Caco-2 (cell line): ENCODE measurements at places on chromosomes 4 and X. TPM values are rescaled to one million over a fixed set of nuclear protein-coding genes. Genes with fewer than 3 reads are reported as not detected.

DNA sequence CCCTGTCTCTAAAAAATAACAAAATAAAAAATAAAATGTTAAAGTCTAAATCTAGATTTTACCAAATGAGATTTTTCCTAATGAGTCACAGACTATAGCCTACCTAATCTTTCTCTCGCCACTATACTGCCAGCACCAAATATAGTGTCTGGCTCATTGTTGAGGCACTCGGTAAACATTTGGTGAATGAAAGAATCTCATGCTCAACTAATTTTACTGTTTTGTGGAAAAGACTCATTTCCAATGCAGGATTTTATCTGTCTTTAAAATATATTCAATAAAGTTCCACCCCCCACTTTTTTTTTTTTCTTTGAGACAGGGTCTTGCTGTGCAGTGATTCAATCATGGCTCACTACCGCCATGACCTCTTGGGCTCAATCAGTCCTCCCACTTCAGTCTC is 71.5 kb downstream of the PLS3 start:
- DNase-seq = no peak

GRCh38 chr4:99383833-99384392 is 31.4 kb upstream of the ADH1C start:
- no peak for DNase-seq

- DNase-seq = no peak
These were observed 505.0 kb downstream of the BCOR start for GRCh38 chrX:39592776-39593175.

- DNase-seq = no peak
These were observed 313.8 kb upstream of the TEX13C start for GRCh38 chrX:125005863-125006262.

DNA sequence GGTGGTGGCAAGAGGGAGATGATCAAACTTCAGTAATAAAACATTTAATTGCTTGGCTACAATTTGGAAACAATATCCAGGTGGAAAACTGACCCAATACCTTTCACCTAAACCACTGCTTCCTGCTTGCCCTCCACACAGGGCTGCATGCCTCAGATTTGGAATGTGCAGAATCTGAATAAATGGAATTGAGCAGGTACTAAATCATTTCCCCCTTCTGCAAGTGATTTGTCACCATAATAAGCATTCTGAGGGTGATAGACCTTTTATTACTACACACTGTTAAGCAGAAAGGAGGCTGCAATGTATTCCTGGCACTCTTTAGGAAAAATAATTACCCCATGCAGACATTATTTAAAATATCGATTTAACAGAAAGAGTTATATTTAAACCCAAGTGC is 291.8 kb downstream of the IDS start:
- DNase-seq = no peak

- DNase-seq = no peak
These were observed 259.8 kb downstream of the ARHGAP10 start for GRCh38 chr4:147991543-147992283.

DNA sequence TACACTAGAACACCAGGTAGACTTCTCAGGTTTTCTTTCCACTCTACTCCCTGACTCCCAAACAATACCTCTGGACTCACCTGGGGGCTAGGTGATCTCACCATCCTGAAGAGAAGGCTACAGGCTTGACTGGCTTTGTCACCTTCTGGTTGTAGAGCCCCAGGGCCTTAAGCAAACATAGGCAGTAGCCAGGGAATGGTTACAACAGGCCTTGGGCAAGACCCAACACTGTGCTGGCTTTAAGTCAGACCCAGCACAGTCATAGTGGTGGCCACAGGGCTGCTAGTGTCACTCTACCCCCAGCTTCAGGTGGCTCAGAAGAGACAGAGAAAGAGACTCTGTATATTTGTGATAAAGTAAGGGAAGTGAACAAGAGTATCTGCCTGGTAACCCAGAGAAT is 118.1 kb upstream of the EMCN start:
- DNase-seq = no peak

- DNase-seq = no peak
These were observed 7.7 kb upstream of the WDR13 start for GRCh38 chrX:48589482-48590162.

- no peak for DNase-seq
These were observed 253.1 kb upstream of the RPS6KA3 start for GRCh38 chrX:20519826-20520225.

DNA sequence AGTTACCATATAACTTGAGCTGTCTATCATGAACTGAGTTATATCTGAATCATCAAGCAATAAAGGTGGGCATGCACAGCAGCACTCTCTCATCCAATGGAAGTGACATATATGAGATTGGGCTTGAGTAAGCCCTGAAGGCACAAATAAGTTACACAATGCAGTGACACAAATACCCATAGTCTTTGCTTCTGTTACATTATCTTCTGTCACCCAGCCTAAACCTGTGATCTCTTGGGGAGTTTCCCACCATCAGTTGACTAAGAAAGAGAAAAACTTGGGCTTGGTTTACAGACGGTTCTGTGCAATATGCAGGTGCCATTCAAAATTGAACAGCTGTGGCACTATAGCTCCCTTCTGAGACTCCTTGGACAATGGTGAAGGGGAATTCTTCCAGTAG is 138.8 kb upstream of the IL15 start:
- no peak for DNase-seq

GRCh38 chrX:18898492-18898891 is 85.4 kb downstream of the PHKA2 start:
- DNase-seq = no peak

- DNase-seq = peak; percentile 31
These were observed 816 bp downstream of the EREG start for GRCh38 chr4:74365761-74366160.

DNA sequence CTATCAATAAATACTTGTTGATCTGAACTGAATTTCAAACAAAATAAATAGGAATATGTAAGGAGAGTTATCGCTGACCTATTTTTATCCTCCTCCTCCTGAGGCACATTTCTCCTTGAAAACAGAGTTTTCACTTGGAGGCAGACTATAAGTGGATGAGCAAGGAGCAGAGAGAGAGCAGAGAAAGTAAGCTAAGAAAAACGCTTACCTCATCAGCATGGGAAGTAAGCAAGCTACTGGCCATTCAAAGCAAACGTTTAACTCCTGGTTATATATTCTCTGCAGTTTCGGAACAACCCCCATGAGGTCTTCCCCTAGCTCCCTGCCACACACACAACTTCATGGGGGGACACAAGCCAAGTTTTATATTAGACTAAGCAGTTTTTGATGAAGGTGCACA is 13.2 kb downstream of the ZDHHC9 start:
- DNase-seq = no peak

- no peak for DNase-seq
These were observed 66.5 kb downstream of the EFNB1 start for GRCh38 chrX:68895341-68895755.

GRCh38 chr4:180751009-180751408 is 1492.2 kb upstream of the TENM3 start:
- DNase-seq = no peak

GRCh38 chr4:76802236-76803021 is 95.5 kb downstream of the SOWAHB start:
- no peak for DNase-seq

DNA sequence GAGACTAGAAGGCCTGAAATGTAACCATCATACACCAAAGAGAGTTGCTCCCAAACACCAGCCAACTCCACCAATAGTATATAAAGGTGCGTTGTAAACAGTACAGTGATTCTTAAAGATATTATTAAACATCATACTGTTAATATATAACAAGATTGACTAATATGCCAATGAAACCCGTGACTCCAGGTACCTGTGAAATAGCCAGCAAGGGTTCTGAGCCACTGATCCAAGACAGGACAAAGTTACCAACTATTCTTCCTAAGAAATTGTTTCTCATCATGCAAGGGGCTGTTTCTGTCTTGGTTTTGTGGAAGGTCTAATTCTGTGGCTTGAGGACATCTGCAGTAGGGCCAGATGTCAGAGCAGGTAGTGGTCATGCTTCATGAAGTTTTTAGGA is 47.2 kb downstream of the FHL1 start:
- DNase-seq = no peak

GRCh38 chr4:28436191-28437080 is 1575.8 kb downstream of the STIM2 start:
- DNase-seq = peak; percentile 76

DNA sequence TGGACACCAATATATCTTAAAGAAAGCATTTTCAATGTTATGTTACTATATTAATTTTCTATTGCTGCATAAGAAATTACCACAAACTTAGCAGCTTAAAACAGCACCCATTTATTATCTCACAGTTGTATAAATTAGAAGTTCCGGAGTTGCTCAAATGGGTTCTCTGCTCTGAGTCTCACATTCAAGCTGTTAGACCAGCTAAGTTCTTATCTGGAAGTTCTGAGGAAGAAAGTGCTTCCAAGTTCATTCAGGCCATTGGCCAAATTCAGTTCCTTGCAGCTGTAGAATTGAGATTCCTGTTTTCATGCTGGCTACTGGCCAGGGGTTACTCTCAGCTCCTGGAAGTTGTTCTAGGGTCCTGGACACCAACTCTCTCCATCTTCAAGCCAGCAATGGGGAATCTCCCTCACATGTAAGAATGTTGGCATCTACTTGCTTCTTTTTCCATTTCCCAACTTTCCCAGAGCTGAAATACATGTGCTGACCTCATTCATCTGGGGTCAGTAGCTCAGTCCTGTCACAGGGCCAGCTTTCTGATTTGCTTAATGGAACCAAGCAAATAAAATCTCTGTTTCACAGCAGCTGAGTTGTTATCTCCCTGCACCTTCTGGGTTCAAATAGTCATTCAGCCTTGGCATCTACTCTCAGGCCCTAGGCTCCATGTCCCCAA is 99.6 kb upstream of the INTU start:
- DNase-seq = no peak

DNA sequence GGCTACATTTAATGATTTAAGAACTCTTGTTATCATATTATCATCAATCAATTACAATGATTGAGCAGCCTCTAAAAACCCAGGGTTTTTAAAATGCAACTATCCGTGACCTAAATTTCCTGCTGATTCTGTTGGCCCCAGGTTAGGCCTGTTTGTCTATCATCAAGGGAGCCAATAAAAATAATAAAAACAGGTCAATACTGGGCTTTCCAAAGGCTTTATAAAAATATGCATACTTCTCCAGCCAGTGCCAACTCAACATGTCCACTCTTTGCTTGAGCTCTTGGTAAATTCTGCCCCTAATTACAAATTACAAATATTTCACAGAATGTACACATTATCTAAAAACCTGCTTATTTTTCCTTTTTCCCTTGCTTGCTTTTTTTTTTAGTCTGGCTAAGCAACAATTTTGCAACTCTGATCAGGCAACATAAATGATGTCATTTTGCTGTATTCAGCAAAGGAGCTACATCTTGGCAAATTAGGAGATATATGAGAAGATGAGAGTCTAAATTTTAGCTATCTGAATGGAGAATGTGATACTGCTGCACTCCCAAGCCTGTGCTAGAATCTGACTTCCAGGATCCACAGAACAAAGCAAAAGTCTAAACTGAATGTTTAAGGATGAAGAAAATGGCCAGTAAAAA is 204.0 kb downstream of the SCFD2 start:
- no peak for DNase-seq

DNA sequence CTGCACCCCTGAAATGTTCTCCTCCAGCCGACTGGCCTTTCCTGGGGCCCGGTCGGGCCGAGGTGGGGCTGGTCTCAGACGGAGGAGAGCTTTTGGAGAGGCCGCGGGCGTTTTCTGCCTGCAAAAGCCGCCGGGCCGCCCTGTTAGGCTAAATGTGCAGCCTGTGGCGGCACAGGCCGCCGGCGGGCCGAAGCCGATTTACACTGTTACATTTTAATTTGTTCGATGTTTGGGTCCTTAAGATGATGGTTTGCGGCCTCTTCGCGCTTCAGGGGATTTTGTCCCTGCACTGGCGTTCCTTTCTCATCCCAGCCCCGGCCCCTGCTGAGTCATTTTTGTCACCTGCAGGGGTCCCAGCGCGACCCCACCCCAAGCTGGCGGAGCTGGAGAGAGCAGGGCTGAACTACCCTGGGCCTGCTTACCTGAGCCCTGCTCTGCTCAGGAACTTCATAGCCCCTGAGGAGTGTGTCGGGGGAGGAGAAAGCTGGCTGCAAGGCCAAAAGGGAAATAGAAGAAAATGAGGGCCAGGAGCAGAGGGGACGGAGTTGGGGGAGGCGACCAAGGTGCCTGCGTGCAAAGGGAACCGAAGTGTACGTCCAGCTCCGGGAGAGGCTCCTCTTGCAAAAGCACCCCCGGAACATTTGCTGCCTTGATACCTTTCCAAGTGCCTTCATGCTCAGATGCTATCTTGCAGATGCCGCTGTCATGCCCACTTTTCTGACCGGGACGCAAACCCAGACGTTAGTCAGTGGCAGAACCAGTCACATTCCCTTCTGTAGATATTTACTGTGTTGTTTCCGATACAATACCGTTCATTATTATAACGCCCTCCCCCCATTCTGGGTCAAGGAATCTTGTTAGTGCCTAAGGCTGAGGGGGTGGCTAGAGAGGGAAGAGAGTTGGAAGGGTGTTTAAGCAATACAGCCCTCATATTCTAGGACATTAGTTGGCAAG is 977 bp upstream of the RBBP7 start:
- peak; percentile 21 for DNase-seq

GRCh38 chr4:98485816-98486345 is 172.5 kb downstream of the TSPAN5 start:
- no peak for DNase-seq

DNA sequence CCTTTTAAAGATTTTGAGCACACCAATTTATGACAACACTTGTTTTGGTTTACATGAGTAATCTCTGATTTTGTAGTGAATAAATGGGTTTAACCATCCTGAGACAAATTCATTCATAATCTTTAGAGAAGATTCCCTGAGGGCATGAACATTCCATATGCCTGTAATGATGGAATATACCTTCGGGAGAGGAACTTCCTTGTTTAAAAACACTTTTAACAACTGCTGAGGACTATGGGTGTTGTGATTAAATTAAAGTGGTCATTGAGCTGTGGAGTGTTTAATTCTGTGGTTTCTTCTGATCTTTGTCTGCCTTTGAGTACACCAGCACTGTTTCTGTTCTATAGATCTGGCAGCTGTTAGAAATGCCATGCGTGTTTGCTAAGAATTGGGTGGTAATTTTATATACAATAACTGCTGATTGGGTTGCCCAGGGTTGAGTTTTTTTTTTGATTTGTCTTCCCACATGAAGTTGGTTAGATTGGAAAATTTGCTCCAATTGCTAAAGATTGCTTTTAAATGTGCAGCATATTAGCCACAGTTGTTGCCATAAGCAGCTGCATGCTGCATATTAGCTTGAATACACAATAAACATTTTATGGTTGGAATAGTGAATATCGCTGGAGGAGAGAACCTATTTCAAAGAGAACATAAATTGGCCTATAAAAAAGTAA is 86.8 kb downstream of the DCLK2 start:
- DNase-seq = no peak

- peak; percentile 46 for DNase-seq
These were observed 51.7 kb downstream of the GASK1B start for GRCh38 chr4:158121161-158121579.

The GRSF1 gene
- total RNA-seq = 72.3 and 76.1 TPM in 2 replicates

The NWD2 gene
- total RNA-seq = not detected in 2 replicates

The LIMCH1 gene
- 6.2 and 8.4 TPM in 2 replicates for total RNA-seq

The GPR173 gene
- total RNA-seq = 0.18 and 0.26 TPM in 2 replicates

The CENPU gene
- total RNA-seq = 42.8 and 52.0 TPM in 2 replicates

The IQCM gene
- total RNA-seq = not detected in 2 replicates

The MAGEB18 gene
- total RNA-seq = not detected in 2 replicates

The TMEM184C gene
- 36.2 and 38.1 TPM in 2 replicates for total RNA-seq

The ATP8A1 gene
- 9.3 and 11.6 TPM in 2 replicates for total RNA-seq

The PGM2 gene
- 29.7 and 33.4 TPM in 2 replicates for total RNA-seq

The CTAG2 gene
- total RNA-seq = not detected in 2 replicates

The ENOPH1 gene
- 62.7 and 67.6 TPM in 2 replicates for total RNA-seq
